ENCODE measurements at places on chromosomes 11 and 22. TPM values are rescaled to one million over a fixed set of nuclear protein-coding genes. Genes with fewer than 3 reads are reported as not detected.
A peak's percentile ranks its signal among the peaks of the same experiment; 100 is the strongest.

DNA sequence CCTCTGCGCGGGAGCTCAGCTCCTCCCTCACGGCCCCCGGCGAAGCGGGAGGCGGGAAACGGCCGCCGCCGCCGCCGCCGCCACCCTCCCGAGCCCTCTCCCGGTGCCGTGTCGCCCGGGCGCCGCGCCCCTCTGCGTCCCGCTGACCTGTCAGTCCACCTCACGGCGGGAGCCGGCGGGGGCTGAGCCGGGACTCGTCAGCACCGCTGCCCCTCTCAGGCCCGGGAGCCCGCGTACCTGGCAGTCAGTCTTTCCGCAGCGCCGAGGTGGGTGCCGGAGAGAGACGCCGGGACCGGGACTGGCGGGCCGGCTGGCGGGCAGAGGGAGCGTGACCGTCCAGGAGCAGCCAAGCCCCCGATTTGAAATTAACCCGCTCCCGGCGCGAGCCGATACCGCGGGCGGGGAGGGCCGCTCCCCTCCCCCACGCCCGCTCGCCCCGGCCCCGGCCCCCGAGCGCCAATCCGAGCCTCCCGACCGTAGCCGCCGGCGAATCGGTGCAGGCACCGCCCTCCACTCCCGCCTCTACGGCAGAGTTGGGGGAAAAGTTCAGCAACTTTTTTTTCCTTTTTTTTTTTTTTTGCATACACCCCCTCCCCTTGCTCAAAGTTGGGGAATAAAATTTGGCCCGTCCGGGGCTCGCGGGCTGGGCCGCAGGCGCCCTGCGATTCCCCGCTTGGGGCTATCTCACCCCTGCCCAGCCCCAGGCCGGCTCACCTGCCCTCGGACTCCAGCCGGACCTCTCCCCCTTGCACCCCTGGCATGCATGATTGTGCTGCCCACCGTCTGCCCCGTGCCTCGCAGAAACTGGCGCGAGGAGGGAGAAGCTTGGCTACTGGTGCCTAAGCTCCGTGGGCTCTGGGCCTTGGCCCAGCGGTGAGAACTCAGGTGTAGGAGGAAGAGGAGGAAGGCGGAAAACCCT lies 774 bp upstream of the E2F8 start:
- peak; percentile 89 for DNase-seq

Gene TSSC4
- total RNA-seq, result 20.3 TPM

DNA sequence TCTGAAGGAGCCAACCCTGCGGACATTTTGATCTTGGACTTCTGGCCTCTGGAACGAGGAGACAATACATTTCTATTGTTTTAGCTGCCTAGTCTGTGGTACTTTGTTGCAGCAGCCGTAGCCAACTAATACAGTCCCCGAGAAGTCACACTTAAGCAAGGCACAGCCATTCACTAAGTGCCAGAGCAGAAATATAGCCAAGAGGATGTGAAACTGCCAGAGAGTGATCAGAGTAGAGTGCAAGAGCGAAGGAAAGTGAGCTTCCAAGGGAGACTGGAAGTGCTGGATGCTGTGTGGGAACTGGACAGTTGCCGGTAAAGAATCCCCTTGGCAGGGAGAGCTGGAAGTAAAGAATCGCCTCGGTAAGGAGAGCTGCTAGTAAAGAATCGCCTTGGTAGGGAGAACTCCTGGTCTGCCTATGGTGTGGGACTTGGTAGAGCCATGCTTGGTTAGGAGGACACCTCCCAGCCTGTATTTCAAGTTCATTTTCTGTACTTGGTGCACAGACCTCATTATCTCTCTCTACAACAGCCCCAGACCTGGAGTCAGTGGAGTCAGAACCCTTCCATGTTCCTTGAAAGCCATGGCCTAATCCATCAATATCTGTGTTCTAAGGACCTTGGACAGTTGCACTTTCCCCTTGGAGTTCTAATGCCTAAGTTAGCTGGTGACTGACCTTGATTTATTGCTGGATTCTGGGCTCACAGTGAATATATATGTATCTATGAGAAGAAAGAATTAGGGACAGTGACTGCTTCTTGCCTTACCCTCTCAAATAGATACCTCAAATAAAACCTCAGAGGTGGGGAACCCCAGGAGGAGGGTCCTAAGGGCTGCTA lies 162.1 kb downstream of the LDLRAD3 start:
- DNase-seq, result no peak

- DNase-seq, result no peak
Measured at GRCh38 chr11:46360878-46361277, 13.6 kb downstream of the DGKZ start.

Gene EFCAB6
- total RNA-seq, result 1.8 TPM

- DNase-seq, result peak; percentile 70
Measured at GRCh38 chr22:38860283-38861169, 11.5 kb downstream of the CBX6 start.

DNA sequence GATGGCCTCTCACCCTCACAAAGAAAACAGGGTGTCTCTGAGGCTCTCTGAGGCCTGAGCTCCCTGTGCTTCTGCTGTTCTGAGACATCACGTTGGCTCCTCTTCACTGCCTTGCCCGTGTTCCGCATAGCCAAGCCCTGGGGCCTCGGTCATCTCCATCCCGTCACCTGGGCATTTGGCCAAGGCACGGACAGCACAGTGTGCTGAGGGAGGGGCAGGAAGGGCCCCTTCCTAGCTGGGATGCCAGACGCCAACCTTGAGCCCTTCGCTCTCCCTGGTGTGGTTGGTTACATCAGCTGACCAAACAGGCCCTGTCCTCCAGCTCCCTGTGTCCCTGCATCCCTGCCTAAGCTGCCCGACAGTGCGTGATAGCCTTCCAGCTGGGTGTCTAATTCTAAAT lies 25.9 kb downstream of the MOV10L1 start:
- no peak for DNase-seq

DNA sequence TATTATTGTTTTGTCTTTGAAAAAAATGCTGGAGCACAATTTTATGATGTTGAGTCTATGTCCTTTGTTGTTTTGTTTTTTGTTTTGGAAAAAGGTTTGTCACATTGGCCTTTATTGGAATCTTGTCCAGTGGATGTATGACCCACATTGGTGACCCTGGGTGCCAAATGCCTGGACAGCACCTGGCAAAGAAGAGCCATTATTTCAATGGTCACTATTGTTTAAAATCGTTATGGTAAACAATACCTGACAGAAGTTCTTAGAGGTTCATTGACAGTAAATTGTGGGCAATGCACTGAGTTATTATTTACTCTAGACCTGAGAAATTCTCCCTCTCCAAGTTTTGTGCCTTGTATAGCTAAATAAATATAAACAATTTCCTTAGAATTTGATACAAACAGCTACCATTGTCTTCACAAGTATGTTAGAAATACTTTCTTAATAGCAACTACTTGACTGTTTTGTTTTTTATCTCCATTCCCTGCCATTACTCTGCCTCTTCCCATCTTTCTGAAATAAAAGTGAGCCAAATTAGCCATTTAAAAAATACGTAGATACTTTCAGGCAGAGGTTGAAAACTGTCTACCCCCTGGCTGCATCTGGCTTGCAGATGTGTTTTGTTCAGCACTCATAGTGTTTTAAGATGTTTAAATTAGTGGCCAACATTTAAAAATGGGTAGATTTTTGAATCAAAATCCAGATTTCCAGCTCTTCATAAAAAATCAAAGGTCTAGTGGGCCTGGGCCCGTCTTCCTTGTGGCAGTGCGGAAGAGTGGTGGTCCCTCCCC lies 39.9 kb downstream of the BMAL1 start:
- no peak for DNase-seq

- DNase-seq, result no peak
Measured at GRCh38 chr22:25542720-25543402, 21.6 kb upstream of the GRK3 start.

DNA sequence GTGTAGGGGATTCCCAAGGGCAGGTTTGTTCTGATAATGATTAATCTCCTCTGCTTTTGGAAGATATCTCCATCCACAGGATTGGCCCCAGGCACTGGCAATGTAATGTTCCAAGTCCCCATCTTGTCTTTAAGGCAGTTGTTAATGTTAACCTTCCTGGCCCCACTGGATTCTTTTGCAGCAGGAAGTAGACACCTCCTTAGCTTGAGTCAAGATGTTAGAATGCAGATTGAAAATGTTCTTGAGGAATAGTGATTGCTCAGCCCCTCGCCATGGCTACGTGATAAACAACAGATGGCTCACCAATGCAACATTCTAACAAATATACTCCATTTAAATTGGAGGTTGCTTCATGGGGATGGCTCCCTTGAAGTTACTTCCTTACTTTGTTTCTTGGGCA lies 7.3 kb downstream of the HEPHL1 start:
- no peak for DNase-seq

- no peak for DNase-seq
Measured at GRCh38 chr22:49672014-49672516, 155.6 kb downstream of the BRD1 start.

- no peak for DNase-seq
Measured at GRCh38 chr22:23579870-23580575, at the start of gene IGLL1. TSS of gene IGLL1 (minus strand) at chr22:23580290. CDS start at chr22:23580190, 100 bp downstream.

- no peak for DNase-seq
Measured at GRCh38 chr11:33618351-33618710, 82.3 kb downstream of the C11orf91 start.

GRCh38 chr22:46936378-46936903 lies 174.0 kb downstream of the TBC1D22A start:
- no peak for DNase-seq

Gene C11orf52
- 3.3 TPM for total RNA-seq

GRCh38 chr11:126537492-126537891 lies 182.0 kb downstream of the ST3GAL4 start:
- no peak for DNase-seq

Gene TTC12
- total RNA-seq, result 16.2 TPM

DNA sequence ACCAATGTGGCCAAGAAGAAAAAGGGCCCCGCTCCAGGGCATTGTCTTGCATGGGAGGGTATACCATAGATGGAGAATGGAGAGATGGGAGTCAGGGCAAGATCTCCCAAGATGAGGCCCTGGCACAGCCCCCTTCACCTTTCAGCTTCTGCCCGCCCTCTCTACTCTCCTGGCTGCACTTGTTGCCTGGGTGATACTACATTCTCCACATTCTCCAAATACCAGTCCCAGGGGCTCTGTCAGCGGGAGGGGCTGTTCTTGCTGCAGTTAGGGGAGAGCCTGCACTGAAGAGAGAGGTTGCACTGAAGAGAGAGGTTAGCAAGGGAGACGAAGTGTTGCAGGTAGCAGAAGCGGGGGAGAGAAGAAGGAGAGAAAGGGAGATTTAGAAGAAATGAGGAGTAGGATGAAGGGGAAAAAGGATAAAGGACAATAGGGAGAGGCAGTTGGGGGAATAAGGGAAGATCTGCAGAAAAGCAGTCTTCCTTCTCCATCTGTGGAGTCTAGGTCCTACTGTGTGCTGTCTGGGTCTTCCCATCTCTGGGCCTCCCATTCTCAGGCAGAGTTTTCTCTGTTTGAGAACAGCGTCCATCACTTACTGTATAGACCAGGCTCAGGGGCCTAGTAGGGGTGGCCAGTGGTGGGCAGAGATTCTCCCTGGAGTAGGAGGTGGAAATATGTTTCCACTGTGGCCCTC lies 8.0 kb downstream of the PHLDB1 start:
- peak; percentile 96 for DNase-seq

Gene HTATIP2
- total RNA-seq, result 45.1 TPM

Gene ALX4
- total RNA-seq, result not detected

- DNase-seq, result peak; percentile 67
Measured at GRCh38 chr11:44443836-44444769, 121.4 kb upstream of the CD82 start.

DNA sequence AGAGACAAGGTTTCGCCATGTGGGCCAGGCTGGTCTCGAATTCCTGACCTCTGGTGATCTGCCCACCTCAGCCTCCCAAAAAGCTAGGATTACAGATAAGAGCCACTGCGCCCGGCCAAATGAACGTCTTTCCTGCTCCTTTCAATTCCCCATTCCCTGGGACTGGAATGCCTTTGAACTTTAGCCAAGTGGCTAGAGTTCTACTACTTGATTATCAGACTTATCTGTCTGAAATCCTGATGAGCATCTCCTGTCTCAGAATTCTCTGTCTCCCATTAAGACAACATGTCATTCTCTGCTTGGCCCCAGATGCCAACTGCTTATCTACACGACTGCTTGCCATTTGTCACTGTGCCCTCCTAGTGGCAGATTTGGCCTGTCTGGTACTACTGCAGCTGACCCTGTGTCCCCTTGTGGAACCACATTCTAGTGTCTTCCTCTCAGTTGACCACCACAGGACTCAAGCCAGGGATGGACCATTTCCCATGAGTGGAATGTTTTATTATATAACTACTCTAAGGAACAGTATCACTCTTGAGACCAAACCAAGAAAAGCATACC lies 33.1 kb upstream of the IPO7 start:
- DNase-seq, result no peak

Gene OR10W1
- total RNA-seq, result not detected

GRCh38 chr22:49703505-49703904 lies 124.2 kb downstream of the BRD1 start:
- no peak for DNase-seq

DNA sequence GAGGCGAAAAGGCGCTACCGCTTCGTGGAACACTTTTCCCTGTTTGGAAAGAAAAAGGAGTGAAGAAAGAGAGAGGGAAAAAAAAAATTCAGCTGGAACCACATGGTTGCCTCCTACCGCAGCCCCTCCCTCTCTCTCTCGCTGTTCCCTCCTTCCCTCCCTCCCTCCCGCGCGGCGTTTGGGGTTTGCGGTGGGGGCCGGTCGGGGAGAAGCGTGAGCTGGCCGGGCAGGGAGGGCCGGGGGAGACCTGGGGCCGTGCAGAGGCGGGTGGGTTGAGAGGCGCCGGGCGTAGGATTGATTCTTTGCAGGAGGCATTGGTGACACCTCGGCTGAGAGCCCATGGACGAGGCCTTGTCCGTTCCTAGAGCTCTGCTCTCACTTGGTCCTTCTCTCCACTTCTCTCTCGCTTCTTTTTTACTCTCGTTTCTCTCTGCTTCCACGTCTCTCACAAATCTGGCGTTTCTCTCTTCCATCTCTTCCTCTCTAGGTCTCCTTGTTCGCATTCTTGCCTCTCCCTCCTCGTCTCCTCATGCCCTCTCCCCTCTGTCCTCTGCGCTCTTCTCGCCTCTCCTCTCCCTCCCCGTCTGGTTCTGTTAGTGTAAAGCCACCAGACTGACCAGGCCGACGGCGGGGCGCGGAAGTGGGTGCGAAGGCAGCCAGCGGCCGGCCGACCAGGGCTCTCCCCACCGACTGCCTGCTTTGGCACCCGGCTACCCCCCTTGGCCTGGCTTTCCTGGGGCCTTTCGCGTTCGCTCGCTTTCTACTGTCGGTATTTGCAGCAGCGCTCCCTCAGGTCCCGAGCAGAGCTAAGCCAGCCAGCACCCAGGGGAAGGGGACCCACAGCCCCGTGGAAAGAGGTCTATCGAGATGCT lies at the start of gene CLMP:
TSS of gene CLMP (minus strand) at position 61 of the 872 bp plus-strand sequence. CDS start 308 bp downstream, outside the sequence.
- DNase-seq, result peak; percentile 88

DNA sequence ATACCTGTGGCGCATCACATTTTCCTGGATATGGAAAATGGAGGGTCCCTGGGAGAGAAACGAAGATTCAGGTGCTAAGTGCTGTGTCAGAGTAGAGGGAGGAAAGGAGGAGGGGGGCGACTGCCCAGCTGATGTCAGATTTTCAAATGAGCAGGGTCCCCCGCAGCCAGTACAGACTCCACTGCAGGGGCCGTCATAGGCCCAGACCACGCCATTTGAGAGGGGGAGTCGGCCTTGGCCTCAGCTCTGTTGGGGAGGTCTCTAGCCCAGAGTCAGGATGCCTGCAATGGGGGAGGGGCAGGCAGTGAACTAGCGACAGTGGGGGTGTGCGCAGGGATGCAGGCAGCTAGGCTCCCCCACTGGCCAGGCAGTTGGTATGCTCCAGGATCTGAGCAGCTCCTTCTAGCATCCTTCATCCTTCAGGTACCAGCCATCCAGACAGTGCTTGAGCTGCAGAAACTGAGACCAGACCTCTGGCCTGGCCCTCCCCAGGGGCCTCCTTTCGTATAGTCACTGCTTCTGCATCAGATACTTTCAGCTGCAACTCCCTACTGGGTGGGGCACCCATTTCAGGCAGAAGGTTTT lies at the start of the genes BSCL2 and GNG3:
TSS of gene BSCL2 (minus strand) at position 148 of the 585 bp plus-strand sequence. CDS start 229 bp downstream, outside the sequence.
TSS of gene GNG3 (plus strand) at position 400 of the 585 bp plus-strand sequence. CDS start 620 bp downstream, outside the sequence.
- DNase-seq, result peak; percentile 99
